NCI-H2227 treated with DMSO at 0.1 percent for 48 hours (cell line): ENCODE measurements at places on chromosomes 1 and 21.

DNA sequence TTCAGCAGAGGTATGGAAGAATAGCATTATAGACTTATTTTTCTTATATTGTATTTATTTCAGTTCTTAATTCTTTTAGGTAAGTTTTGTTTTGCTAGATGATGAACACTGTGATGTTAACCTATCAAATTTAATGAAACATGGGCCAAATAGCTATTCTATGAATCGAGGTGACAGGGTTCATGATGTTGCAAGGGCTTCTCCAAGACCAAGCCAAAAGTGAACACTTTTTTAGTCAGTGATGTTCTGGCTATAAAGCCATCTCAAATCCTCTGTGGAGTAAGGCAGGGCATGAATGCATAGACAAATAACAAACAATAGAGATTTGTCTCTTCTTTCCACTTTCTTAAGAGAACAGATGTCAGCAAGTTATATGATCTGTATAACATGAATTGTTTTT, 26.7 kb downstream of the C1orf146 start:
- no peak for DNase-seq

DNA sequence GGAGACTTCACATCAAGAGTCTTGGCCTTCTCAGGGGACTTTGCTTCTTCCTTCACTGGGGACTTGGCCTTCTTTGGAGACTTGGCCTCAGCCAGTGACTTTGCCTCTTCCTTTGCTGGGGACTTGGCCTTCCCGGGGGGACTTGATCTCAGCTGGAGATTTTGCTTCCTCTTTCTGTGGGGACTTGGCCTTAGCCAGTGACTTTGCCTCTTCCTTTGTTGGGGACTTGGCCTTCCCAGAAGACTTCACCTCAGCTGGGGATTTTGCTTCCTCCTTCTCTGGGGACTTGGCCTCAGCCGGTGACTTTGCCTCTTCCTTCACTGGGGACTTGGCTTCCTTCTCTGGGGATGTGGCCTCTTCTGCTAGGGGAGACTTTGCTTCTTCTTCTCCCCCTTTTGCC, 13.5 kb upstream of the CD2 start:
- no peak for DNase-seq

DNA sequence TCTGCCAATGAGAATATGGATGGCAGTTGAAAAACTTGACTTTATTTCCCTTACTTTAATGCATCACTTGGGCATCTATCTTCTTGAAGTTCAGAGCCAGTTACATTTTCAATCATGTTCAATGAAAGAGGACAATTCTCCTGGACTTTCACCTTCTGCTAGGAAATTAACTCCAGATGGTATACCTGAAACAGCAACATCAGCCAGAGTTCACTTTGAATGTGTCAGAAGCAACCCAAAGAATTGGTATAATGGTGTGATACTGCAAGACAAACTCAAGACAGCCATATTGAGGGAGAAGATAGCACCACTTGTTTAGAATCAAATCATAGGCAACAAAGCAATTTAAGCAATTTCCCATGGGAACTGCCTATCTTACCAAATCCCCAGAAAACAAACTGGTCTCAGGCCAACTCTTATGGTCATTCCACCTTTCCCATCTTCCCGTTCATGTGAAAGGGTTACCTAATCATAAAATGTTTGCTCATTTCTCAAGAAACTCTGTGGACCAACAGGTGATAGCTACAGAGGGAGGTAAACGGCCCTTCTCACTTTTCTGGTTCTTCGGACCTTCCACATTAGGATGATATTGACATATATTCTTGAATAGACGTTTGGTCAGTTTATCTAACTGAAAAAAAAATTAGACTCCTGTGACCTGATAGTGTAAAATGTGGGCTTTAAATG, 29.7 kb upstream of the C8B start:
- no peak for DNase-seq

- DNase-seq, result no peak
Observed at GRCh38 chr1:115317101-115318012, 20.7 kb downstream of the NGF start.

- DNase-seq, result no peak
Observed at GRCh38 chr21:26832546-26832945, 12.7 kb downstream of the ADAMTS1 start.

DNA sequence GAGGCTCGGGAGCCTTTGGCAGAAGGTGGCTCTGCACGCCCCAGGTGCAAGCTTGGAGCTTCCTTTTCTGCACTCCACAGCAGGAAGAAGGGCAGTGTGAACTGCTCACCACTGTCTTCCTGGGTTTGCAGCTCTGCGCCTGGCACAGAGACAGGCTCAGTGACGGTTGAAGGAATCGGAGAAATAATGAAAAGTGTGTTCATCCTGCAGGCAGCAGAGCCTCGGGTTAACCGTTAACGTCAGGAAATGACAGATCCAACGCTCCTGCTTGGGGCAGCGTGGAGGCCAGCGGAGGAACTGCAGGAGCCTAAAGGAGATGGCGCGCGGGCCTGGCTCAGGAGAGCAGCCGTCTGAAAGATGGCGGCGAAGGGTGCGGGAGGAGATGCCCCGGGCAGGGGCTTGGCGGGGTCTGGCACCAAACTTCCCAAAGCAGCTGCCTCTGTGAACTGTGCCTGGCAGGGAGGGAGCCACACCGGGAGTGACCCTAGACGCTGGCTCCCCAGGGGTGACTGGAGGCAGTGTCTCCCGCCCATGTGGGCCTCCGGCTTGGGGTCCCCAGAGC, 10.9 kb upstream of the SAMD11 start:
- DNase-seq, result no peak
